Central memory CD4-positive, alpha-beta T cell (primary cell): ENCODE measurements at places on chromosomes 1 and 21.

- DNase-seq = no peak
Observed at GRCh38 chr1:231971397-231972110, 345.0 kb downstream of the DISC1 start.

DNA sequence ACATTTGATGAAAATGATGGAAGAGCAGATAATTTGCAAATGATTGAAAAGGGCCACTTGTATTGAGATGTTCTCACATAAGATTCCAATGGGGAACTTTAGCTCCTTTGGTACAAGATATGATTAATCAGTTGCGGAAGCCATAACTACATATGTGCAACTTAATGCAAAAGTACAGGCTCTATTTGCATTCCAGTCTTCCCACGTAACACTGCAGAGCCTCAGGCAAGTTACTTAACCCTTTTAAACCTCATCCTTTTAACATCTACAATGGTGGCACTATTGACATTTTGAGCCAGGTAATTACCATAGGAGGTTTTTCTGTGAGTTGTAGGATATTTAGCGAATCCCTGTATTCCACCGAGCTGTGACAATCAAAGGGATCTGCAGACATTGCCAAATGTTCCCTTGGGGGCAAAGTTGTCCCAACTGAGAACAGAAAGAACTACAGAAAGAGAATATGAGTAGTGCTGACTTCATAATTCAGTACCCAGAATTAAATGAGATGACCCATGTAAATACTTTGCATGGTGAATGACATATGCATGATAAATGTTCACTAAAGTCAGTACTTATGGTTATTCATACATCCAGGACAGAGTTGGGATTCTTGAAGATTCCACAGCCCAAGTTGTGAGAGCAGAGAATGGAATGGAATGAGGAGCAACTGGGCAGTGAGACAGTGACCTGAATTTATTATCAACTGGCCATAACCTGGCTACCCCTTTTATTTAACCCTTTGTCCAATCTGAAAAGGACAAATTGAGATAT is 62.6 kb downstream of the SPAG17 start:
- no peak for DNase-seq

DNA sequence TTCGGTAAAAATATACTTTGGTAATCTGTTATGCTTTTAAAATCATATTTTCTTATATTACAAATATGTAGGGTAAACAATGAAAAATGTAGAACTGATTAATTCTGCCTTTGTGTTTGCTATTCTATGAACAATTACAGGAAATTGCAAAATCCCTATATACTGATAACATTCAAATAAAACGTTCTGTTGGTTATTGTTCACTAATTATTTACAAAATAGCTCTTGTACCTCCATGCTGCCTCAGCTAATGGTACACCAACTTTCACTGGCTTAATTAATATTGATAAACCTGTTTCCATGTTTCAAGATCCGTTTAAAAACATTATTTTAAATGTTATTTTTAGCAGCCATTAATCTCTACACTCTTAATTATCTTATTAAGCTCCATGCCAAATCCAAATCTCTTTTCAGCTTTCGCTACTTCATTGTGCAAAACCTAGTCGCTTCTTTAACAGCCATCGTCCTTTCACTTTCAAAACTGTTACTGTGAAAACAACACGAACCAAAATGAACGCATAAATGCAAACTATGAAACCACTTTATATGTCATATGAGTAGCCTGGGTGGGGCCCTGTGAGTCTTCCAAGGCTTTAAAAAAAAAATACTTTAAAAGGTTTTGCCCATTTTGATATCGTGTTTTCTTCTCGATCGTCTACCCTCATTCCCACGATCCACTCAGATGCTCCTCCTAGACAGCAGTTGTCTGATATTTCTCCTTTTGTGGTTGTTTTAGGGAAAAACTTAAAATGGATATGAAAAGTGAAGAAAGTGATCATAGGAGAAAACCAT is 807.1 kb downstream of the USP25 start:
- DNase-seq = no peak

DNA sequence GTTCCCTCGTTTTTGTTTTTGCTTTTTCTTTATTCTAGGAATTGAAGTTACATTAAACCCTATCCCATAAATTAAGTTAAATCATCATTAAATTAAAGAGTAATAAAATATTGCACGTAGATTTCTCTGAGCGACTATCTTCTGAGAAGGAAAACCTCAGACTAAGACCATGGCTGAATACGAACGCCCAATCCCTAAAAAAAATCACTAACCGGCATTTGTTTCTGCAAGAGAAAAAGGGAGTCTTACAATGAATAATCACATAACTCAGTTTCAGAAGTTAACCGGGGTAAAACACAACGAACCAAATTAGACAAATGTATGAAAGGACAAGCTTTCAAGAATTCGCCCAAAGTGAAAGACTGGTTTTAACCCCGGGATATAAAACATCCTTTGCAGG is 1.3 kb downstream of the PIK3R3 start:
- DNase-seq = no peak

DNA sequence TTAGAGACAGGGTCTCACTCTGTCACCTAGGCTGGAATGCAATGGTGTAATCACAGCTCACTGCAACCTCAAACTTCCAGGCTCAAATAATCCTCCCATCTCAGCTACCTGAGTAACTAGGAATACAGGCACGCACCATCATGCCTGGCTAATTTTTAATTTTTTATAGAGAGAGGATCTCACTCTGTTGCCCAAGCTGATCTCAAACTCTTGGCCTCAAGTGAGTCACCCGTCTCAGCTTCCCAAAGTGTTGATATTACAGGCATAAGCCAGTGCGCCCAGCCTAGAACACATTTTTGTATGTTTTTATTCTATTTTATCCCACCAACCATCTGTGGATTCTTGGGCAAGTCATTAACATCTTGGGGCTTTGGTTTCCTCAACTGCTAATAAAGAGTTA is 100.5 kb downstream of the AK5 start:
- no peak for DNase-seq
